ENCODE measurements at places on chromosomes 12 and 14. TPM values are rescaled to one million over a fixed set of nuclear protein-coding genes. Genes with fewer than 3 reads are reported as not detected.

Gene CRACR2A
- total RNA-seq = 18.2 TPM

Gene PRICKLE1
- total RNA-seq = 18.9 TPM

Gene PTPN6
- total RNA-seq = 59.1 TPM

Gene TPCN1
- 35.4 TPM for total RNA-seq

Gene DAAM1
- 103 TPM for total RNA-seq

Gene MNAT1
- total RNA-seq = 13.1 TPM

Gene NID2
- 4.3 TPM for total RNA-seq

Gene TNFAIP2
- total RNA-seq = 13.3 TPM

Gene KRT4
- total RNA-seq = 1.2 TPM

Gene SYNDIG1L
- total RNA-seq = 0.21 TPM

Gene RD3L
- total RNA-seq = not detected

Gene CLMN
- 5.0 TPM for total RNA-seq

Gene FSCB
- not detected for total RNA-seq

Gene CIROP
- not detected for total RNA-seq

Gene MOAP1
- 33.9 TPM for total RNA-seq

Gene DEGS2
- 102 TPM for total RNA-seq

Gene TCL1B
- total RNA-seq = not detected

Gene GALNT8
- total RNA-seq = 0.72 TPM

Gene TUNAR
- total RNA-seq = not detected

Gene COCH
- total RNA-seq = 7.9 TPM

Gene FICD
- 2.3 TPM for total RNA-seq

Gene RNASE3
- not detected for total RNA-seq

Gene LUM
- total RNA-seq = 7.5 TPM

Gene RHOJ
- total RNA-seq = 2.2 TPM

Gene E2F7
- total RNA-seq = 2.2 TPM

Gene CLEC2B
- 45.2 TPM for total RNA-seq

Gene A2ML1
- total RNA-seq = 261 TPM

Gene PMEL
- 54.4 TPM for total RNA-seq

Gene ACOT6
- not detected for total RNA-seq

Gene LTBR
- total RNA-seq = 297 TPM

Gene MYO1A
- total RNA-seq = 2.3 TPM

Gene CDCA3
- 4.8 TPM for total RNA-seq

Gene ZFHX2
- 0.24 TPM for total RNA-seq

Gene KRT2
- total RNA-seq = 844 TPM

Gene RFLNA
- total RNA-seq = 0.91 TPM

Gene ACVRL1
- total RNA-seq = 43.4 TPM

Gene DNAI7
- 3.0 TPM for total RNA-seq

Gene RBM19
- total RNA-seq = 27.0 TPM

Gene ABCD2
- total RNA-seq = 0.19 TPM

Gene AKAP6
- 4.2 TPM for total RNA-seq

Gene ANO4
- not detected for total RNA-seq

Gene CCDC197
- not detected for total RNA-seq

Gene LMNTD1
- not detected for total RNA-seq

Measured in suprapubic skin (tissue), 4 donors.